ENCODE measurements at places on chromosomes 13 and 19.

GRCh38 chr13:75648446-75648845 lies 12.3 kb downstream of the LMO7 start:
- no peak for DNase-seq

DNA sequence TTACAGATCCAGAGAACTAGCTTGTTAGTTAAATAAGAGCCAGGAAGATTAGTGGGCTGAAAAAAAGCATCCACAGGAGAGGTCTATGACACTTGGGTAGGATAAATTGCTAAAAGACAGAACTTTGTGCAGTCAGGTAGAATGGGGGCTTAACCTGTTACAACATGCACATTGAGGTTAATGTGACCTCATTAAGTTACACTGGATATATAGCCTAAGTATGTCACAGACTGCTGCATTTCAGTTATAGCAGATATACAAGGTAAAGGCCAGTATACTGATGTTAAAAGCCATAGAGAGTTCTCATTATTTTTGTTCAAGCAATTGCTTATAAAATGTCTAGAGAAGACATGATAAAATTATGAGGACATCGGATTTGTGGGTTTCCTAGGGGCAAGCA lies 1179.9 kb upstream of the PCDH9 start:
- no peak for DNase-seq

DNA sequence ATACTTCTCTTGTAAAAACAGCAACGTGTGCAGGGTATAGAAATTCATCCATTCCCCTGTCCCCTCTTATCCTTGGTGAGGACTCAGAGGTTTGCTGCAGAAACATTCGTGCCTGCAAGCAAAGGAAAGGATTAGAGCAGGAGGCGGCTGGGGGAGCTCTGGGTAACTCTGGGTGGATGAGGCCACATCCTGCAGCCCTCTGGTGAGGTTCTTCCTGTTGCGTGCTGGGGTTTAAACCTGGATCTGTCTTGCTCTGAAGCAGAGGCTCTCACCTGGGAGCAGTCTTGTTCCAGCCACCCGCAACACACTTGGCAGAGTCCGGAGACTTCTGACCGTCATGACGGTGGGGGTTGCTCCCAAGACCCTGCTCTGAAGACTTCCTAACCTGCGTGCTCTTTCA lies 69.2 kb downstream of the ATP11A start:
- no peak for DNase-seq

DNA sequence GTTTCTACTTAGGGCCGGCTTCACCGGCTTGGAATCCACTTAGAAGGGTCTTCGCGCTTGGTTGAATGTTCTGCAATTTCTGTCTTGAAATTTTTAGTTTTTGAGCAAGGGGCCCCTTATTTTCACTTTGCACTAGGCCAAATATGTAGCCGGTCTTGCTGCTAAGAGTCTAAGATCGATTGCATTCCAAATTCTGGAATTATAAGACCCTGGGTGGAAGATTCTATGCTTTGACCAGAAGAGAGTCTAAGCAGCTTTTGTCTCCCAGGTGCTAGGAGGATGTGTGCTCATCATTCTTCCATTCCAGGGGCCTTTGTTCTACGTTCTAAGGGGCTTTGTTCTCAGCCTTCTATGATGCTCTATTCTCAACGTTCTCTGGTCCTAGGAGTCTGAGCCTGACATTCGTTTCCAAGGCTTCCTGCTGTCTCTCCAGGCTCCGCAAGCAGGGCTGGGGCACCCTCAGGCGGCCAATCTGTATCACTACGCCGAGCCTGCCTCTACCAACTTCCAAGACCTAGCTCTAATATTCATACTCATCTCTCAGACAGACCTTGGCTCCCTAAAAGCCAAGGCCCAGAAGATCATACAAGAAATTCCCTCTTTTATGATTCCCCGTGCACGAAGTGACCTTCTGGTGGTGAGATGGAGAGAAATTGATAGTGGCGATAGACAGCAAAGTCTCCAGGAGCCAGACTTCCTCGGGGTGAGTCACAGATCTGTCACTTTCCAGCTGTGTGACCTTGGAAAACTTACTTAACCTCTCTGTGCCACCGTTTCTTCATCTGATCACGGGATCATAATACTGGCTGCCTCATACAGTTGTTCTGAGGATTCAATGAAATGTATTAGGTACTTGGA lies 982 bp upstream of the DACT3 start:
- peak; percentile 90 for DNase-seq

DNA sequence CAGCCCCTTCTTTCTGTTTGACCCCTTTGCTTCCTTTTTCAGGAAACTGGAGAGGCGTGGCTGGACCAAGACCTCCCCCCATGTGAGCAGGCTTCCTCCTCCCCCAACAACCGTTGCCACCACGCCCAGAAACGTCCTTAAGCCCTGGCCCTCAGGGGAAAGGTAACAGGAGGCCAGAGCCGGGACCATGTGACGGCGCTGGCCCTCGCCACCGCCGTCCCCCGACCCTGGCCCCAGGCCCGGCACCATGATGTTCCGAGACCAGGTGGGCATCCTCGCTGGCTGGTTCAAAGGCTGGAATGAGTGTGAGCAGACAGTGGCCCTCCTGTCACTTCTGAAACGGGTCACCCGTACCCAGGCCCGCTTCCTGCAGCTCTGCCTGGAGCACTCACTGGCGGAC lies 14.4 kb downstream of the SAMD4B start:
- no peak for DNase-seq

DNA sequence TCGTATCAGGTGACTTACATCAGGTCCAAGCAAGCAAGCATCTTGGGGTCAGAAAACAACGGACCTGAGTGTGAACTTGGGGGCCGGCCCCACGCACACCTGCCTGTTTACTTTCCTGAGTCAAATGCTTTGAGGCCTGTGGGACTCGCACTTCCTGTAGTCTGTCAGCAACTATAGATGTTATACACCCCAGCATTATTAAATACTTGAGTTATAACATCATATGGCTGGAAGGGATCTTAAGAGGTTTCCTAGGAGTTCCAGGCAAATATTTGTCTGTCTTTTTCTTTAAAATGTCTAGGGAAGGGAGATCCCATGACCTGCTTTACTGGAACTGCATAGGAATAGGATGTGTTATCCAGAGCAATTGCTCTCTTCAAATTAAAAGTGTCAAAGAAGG lies 280.6 kb downstream of the SHISA2 start:
- DNase-seq: peak; percentile 38

DNA sequence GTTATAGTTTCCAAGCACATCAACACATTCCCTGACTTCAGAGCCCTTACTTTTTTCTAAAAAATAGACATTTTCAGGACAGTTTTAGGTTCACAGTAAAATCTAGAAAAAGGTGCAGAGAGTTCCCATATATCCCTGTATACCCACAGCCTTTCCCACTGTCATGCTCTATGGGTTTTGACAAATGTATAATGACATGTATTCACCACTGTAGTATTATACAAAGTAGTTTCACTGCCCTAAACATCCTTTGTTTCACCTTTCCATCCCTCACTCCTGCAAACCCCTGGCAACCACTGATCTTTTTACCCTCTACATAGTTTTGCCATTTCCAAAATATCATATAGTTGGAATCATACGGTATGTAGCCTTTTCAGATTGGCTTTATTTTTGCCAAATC lies 15.6 kb downstream of the NAA16 start:
- no peak for DNase-seq

DNA sequence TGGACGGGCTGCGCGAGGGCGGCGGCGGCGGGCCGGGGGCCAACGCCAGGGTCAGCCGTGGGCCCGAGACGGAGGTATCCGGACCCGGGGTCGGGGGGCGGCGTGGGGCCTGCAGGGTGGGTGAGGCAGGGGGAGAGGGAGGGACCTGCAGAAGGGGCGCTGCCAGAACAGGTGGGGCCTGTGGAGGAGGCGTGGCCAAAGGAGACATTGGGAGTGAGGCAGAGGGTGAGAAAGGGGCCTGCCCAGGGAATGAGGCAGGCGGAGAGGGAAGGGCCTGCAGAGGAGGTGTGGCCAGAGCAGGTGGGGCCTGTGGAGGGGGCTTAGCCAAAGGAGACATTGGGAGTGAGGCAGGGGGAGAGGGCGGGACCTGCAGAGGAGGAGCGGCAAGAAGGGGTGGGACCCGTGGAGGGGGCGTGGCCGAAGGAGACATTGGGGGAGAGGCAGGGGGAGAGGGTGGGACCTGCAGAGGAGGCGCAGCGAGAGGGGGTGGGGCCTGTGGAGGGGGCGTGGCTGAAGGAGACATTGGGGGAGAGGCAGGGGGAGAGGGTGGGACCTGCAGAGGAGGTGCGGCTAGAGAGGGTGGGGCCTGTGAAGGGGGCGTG lies 4.2 kb downstream of the PRR36 start:
- DNase-seq: peak; percentile 58

DNA sequence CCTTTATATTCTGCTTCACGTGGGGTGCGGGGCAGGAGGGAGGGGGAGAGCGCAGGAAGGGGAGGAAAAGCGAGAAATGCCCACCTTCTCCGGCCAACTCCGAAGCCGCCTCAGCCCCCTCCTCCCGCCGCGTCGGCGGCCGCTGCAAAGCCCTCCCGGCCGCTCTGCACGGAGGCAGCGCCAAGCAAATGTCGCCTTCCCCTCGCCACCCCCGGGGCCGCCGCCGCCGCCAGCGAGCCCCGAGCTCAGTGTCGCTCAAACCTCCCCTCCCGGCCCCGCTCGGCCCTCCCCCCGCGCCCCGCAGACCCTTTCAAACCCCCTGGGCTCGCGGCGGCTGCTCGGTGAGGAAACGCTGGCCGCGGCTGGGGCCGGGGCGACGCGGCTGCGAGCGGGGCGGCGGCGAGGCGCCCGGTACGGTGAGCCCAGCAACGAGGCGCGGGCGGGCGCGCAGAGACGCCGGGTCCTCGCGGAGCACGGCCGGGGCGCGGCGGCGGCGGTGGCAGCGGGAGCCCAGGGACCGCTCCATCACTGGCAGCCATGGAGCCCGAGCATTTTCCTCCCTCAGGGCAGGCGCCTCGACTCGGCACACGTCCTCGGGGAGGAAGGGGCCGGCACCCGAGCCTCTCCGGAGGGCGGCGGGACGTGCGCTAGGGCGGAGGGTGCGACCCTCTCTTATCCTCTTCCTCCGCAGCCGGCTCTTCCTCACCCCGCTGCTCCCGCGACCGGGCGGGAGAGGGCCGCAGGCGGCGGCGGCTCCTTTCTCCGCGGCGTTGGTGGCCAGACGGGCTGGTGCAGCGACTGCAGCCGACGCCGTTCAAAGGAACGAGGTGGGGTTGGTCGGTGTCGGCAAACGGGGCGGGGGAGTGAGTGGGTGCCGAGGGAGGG lies 463 bp upstream of the TSC22D1 start:
- no peak for DNase-seq

- DNase-seq: peak; percentile 77
Observed at GRCh38 chr13:32246468-32246867, 68.7 kb downstream of the ZAR1L start.

All from ELR (cell line).